Head of caudate nucleus (tissue), 42 donors: ENCODE measurements at places on chromosomes 16 and 17.

- DNase-seq = no peak
Measured at GRCh38 chr17:68768804-68769203, 167.6 kb upstream of the FAM20A start.

DNA sequence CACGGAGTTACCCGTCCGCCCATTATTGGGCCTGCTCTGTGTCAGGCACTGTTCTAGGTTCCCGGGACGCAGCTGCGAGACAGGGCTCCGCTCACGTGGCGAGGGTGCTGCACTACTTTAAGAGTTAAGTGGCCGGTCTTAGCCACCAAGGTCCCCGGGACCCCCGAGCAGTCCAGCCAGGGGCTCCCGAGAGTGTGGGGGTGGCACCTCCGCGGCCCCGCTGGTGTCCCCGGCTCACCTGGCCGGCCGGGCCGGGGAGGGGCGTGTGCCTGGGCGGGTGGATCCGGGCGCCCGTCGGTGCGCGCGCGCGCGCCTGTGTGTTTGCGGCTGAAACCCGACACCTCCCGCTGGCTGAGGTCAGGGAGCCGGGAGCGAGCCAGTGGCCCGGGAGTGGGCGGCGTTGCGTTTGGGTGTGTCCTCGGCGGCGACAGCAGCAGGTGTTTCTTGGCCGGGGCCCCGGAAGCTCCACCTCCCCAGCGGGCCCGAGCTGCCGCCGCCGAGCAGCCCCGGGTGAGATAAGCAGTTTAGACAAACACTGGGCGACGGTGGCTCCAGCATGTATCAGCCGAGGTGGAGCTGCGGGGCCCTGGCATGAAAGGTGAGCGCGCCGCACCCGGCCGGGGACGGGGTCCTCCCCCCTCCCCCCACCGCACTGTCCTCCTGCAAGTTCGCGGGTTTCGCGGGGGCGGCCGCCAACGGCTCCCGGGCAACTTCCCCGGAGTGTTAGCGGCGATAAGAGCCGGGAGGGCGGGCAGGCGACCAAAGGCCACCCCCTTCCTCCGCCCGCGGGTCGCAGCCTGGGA, at the start of gene GSE1:
TSS of gene GSE1 (plus strand) at position 522 of the 803 bp plus-strand sequence. CDS start at position 592, 70 bp downstream.
- peak; percentile 40 for DNase-seq

- no peak for DNase-seq
Measured at GRCh38 chr16:75042426-75043174, 43.8 kb downstream of the ZNRF1 start.

DNA sequence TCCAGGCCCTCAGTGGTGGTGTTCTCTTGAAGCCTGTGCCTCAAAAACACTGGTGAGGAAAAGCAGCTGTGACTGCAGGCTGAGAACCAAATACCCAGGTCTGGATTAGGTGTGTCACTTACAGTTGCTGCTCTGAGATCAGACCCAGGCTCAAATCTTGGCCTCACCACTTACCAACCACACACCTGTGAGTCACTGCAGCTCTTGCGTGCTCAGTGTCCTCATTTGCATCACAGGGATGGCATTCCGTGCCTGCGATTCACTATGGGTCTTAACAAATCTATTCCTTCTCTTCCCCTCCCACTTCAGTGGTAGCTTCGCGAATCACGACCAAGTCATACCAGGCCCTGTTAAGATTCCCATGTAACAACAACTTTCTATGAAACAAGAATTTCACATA, 233.4 kb upstream of the HSBP1 start:
- no peak for DNase-seq

DNA sequence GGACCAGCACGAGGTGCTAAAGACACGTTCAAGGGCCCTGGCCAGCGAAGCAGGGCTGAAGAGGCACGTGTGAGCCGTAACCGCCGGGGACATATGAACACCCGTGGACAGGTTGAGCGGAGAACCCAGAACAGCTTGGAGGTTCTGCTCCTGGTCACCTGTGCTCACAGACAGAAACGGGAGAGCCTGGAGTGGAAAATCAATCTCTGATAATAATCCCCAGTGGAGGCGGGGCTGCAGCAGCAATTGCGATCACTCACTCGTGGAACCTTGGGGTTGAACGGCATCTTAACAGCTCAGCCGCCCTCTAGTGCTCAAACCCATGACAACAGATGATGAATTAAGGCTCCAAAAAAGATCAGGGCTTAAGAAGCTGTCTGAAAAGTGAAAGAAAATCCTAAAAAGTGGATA, 25.6 kb downstream of the WIPI1 start:
- DNase-seq = peak; percentile 45

- no peak for DNase-seq
Measured at GRCh38 chr17:4184811-4185210, 41.8 kb downstream of the CYB5D2 start.

DNA sequence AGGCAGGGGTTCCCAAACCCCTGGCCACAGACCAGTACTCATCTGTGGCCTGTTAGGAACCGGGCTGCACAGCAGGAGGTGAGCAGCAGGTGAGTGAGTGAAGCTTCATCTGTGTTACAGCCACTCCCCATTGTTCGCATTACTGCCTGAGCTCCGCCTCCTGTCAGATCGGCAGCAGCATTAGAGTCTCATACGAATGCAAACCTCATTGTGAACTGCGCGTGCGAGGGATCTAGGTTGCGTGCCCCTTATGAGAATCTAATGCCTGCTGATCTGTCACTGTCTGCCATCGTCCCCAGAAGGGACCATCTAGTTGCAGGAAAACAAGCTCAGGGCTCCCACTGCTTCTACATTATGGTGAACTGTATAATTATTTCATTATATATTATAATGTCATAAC, 25.1 kb upstream of the RMI2 start:
- no peak for DNase-seq

DNA sequence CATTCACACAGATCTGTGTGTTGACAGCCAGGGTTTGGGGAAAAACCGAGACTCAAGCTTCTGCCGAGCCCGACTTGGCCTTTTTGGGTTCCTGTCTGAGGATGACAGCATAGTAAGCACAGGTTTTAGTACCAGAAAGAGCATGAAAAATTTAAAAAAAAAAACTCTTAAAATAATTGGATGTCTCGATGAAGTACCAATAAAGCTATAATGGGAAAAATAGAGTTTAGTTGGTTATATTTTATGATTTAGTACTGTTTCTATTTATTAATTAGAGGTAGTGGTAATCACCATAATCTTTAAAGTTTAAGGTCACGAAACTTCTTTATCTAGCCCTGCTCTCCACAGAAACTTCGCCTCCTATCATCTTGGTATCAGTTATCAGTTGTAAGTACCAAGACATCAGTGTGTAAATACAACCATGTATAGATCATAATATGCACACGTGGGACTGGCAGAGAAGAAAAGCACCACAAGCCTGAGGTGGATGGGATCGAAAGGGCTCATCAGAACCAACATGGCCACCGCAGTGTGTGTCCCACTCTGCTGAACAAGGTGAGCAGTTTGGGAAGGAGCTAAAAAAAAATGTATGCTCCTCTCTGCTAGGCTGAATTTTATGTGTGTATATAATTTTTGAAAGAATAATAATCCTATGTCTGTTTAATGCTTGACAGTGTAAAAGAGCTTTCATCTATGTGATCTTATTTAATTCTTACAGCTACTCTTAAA, 14.4 kb upstream of the EEF2K start:
- DNase-seq = peak; percentile 33

DNA sequence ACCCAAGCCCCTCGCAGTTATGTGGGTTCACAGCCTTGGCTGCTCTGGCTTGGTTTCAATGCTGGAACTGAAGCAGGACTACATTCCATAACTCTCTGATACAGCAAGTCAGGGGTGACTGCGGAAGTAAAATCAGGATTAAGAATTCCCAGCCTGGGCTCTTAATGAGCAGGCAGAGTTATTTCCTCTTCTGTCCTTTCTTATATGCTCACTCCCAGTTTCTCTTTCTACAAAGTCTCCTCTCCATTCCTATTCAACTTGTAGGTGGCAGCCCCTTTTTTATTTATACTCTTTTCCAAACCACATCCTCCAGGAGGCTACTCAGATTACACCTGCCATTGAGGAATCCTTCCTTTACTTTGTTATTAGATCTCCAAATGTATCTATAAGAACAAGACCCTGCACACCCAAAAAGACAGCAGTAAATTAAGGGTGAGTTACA, 40.3 kb downstream of the HOXB1 start:
- no peak for DNase-seq
